Fibroblast of upper back skin (primary cell): ENCODE measurements at places on chromosomes 6 and 20.
A peak's percentile ranks its signal among the peaks of the same experiment; 100 is the strongest.

GRCh38 chr6:168042426-168043192 lies 36.4 kb downstream of the FRMD1 start:
- DNase-seq = no peak

DNA sequence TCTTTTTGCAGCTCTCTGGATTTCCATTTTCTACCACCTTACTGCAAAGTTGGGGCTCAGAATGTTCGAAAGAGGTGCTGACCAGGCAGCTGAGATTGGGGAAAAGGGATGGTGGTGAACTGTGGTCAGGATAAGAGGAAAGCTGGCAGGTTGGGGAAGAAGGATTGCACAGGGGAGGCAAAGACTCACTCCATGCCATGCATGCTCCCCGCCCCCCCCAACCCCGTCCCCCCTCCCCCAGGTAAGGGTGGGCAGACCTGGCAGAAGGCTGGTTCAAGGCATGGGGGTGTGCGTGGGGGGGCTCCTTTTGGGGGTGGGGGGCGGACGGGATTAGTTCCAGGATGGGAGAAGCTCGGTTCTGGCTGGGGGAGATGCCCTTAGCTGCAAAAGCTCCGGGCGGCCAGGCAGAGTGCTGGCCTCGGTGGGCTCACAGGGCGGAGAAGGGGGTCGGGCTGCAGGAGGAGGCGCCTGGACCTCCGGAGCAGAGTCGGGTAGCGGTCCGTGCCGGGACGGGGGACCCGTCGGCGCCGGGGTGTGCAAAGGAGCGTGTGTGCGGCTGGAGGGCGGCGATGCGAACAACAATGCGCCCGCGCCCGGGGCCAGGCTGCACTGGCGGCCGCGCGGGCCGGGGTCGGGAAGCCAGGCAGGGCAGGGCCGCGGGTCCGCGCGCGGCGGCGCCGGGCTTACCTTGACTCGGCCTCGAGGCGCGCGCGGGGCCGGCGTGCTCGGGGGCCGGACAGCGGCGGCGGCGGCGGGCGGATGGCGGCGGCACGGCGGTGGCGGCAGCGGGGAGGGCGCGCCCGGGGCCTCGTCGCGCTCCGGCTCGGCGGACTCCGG lies 880 bp downstream of the ADNP start:
- DNase-seq = no peak

DNA sequence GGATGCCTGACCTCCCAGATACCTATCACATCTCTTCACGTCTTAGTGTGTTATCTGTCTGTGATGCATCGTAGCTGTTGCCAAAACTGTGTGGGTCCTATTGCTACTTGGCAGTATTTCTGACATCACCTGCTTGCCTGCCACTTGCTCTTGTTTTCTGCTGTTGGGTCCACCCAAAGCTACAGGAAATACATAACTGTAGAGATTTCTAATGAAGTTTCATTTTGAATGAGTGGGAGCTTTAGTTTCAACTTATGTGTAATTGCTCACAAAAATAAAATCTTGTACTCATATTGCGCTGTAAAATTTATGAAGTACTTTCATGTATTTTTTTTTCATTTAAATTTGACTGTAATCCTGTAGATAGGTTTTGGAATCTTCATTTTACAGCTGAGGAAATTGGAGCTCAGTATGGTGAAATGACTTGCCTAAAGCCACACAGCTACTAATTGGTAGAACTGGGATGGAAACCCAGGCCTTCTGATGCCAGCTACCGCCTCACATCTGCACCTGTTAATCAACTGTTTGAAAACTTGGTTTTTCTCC lies 113.6 kb upstream of the MAN1A1 start:
- DNase-seq = no peak

- no peak for DNase-seq
Observed at GRCh38 chr6:167745670-167746389, 80.9 kb upstream of the AFDN start.

DNA sequence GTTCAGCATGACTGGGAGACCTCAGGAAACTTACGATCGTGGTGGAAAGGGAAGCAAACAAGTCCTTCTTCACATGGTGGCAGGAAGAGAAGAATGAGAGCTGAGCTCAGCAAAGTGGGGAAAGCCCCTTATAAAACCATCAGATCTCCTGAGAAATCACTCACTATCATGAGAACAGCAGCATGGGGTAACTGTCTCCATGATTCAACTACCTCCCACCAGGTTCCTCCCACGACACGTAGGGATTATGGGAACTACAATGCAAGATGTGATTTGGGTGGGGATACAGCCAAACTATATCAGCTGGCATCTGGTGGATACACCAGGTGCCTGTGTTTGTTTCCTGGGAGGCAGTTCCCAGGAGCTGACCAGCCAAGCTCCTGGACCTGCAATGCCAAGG lies 4.9 kb downstream of the DDO start:
- no peak for DNase-seq

DNA sequence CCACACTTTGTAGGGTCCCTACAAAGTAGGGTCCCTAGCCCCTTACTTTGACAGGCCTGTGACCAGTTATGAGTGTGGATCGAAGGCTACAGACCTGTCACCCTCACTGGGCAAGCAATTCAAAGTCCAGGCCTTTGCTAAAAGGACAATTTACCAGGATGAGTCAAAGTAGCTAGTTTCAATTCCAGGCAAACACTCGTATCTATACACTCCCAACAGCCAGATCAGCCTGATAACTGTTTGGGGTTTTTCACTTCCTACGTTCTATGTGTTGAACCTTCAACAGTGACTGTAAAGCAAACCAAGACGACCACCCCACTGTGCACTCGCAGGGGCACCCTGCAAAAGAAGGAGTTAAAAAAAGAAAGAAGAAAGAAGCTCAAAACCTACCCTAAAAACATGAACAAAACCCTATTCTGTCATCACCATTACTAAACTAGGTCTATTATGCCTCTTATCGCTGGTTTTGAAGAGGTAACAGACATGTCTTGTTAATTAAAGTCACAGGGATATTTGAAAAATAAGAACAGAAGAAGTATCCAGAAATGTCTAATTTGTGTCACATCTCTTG lies 3.2 kb downstream of the GFOD1 start:
- DNase-seq = no peak

DNA sequence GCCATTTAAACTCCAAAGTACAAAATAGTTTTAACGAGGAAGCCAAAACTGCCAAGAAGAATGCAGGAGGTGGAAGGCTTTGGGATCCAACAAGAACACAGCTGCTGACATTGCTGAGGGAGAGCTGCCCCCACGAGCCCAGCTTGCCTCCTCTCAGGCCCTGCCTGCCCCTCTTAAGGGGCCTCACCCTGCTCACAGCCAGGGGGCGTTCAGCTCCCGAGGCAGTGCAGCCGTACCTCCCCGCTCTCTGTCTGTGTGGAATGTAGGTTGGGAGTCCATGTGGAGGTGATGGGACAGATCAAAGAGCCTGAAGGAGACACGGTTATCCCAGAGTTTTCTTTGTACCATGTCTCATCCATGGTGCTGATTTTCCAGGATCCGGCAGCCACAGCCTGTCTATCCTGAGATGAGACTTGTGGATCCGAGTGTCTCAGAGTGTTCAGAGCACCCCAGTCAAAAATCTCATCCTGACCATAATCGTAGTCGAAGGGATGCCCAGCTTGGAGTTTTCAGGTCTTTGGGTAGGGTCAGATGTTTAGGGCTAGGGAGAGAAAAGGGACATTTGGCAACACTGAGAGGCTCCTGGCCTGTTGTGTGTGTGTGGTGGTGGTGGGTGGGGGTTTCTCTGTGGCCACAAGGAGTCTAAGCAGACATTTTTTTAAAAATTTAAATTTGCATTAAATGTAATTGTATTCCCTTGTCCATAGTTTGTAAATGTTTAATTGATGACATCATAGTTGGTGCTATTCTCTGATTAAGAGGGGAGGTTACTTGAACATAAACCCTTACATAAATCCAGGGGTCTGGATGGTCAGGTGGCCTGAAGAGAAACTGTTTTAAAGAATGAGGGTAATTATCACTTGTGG lies 111.4 kb upstream of the CLDN20 start:
- no peak for DNase-seq

GRCh38 chr6:2141644-2142290 lies 103.6 kb downstream of the GMDS start:
- no peak for DNase-seq

GRCh38 chr20:53510704-53511103 lies 82.9 kb downstream of the ZNF217 start:
- DNase-seq = no peak

- no peak for DNase-seq
Observed at GRCh38 chr6:69408886-69409285, 387.9 kb downstream of the LMBRD1 start.

DNA sequence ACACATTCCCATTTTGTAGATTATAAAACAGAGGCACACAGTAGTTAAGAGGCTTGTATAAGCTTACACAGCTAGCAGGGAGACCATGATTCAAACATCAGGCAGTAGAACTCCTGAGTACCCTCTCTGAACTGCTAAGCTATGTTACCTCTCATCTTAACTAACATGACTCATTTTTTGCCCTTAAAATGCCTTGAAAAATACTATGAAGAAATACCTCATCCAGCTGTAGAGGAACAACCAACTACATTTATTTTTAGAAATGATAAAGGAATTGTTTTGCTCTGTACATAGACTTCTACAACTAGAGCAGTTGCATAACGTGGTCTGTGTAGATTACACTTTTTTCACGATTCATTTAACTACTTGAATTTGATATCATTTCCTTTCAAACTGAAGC lies 102.1 kb downstream of the FLRT3 start:
- peak; percentile 87 for DNase-seq

DNA sequence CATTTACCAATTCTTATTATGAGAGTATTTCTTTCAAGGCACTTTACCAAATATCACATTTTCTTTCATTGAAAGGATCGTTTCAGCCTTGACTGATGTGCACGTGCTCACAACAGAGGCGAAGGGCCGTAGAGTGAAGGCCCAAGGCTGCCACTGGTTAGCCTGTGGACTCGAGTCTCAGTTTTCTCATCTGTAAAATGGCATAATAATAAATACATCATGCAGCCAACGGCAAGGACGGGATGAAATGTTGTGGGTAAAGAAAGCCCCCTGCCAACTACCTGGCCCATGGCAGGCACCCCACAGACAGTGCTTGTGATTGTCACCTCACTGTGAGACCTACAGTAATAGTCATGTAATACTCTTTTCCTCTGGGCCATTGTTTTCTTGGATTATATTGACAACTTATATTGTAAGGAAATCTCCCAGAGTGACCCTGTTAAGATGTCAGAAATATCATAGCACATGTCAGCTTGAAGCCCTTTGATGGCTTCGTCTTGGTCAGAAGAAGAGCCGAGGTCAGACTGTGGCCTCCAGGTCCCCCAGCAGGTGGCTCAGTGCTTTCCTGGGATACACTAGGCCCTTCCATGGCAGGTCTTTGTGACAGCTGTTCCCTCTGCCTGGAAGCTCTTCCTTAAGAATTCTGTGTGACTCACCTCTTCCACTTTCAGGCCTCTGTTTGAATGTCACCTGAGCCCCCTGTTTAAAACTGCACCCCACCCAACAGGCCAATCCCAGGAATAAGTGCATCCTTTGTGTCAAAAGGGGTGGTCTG lies 36.3 kb downstream of the FAM50B start:
- no peak for DNase-seq

- DNase-seq = no peak
Observed at GRCh38 chr6:147954938-147955337, 387.7 kb upstream of the SASH1 start.

DNA sequence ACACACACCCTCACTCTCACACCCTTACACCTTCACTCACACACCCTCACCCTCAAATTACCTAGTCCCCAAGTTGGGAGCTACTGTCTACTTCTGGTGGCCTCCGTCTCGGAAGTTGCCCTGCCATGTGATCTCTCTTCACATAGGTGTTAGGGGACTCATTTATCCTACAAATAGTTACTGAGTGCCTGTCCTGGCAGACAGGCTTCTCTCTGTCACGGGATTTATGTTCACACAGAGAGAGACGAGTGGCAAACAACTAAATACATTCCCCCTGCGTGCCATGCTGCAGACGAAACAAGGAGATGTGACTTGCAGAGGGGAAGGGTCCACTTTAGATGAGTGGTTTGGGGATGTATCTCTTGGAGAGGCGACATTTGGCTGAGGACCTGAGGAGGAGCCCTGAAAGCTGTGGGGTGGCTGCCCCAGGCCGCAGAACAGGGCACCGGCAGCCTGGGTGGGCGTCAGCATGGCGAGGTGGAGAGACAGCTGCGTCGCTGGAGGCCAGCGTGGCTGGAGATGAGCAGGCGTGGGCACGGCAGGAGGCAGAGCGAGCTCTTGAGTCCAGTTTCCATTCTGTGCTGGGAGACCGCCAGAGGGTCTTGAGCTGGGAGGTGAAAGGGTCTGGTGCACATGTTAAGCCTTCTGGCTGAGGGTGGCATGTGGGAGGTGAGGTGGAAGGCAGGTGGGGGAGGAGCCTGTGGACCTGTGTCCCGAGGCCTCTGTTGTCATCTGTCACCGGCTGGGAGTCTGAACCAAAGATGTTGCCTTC lies 17.2 kb downstream of the DYNLT1 start:
- no peak for DNase-seq

- peak; percentile 17 for DNase-seq
Observed at GRCh38 chr20:23776067-23776771, 25.5 kb upstream of the CST1 start.

DNA sequence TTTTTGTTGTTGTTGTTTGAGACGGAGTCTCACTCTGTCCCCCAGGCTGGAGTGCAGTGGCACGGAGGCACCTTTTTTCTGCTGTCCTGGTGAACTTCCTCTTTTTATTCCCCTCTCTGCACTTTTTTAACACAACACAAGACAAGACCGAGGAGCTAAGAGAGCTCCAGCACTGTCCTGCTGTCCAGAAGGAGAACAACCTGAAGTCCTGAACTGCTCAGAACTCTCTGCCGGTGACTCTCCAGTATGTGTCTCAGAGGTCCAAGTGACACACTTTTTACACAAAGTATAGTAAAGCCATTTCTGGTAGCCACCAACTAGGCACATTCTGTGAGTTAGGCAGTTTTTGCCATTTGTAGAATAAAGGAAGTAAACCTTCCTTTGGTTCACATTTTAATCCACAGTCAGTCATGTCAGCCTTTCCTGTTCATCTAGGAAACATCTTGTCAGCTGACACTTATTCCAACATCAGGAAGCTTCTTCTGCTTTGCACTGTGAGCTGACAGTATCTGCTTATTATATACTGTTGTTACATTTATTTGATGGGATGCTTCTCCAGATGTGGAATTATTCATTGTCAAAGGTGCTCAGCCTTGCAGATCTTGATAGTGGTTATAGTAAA lies 28.1 kb upstream of the TXNDC5 start:
- DNase-seq = no peak

DNA sequence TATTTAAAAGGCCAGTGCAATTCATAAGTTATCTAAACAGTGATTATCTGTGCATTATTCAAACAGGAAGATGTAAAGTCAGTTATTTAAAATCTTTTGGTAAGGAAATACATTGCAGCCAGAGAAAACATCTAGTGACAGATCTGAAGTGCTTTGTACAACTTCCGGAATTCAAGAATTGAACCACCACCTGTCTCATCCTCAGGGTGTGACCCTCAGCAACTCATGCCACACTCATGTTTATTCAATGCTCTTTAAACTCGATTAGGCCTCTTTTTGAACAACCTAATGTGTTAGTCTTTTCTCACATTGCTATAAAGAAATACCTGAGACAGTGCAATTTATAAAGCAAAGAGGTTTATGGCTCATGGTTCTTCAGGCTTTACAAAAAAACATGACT lies 62.6 kb upstream of the GGTLC1 start:
- DNase-seq = no peak

- DNase-seq = no peak
Observed at GRCh38 chr6:118544105-118544504, 4.0 kb upstream of the PLN start.

GRCh38 chr6:169647637-169648036 lies 54.2 kb downstream of the WDR27 start:
- no peak for DNase-seq
